CD4-positive, CD25-positive, alpha-beta regulatory T cell (primary cell): ENCODE measurements at places on chromosomes 5 and 9. TPM values are rescaled to one million over a fixed set of nuclear protein-coding genes. Genes with fewer than 3 reads are reported as not detected.

FAM78A gene
- 95.6 TPM for total RNA-seq

DCP2 gene
- total RNA-seq, result 149 TPM

POLR1E gene
- total RNA-seq, result 26.9 TPM

DNA sequence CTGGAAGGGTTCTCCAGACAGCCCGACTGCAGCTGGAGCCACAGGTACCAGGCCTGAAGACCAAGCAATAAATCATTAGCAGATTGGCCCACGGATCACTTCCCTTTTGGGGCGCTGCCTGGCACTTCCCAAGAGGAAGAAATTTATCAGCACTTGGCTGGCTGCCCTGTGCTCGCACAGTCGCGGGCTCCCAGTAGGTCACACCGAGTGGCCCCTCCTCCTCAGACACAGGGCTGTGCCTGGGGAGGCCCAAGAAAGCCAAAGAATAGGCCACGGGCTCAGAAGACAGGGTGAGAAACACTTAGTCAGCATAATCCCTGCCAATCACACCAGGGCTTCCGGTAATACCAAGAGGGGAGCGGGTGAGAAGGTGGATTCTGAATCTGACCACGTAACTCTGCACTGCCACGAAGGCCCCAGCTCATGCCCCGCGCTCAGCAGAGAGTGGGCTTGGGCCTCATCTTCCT lies 115.7 kb upstream of the MSX2 start:
- no peak for DNase-seq

GRCh38 chr5:159725475-159725874 lies 190.8 kb upstream of the ADRA1B start:
- no peak for DNase-seq

GRCh38 chr5:96595300-96596090 lies 66.7 kb upstream of the CAST start:
- DNase-seq, result peak; percentile 27

DNA sequence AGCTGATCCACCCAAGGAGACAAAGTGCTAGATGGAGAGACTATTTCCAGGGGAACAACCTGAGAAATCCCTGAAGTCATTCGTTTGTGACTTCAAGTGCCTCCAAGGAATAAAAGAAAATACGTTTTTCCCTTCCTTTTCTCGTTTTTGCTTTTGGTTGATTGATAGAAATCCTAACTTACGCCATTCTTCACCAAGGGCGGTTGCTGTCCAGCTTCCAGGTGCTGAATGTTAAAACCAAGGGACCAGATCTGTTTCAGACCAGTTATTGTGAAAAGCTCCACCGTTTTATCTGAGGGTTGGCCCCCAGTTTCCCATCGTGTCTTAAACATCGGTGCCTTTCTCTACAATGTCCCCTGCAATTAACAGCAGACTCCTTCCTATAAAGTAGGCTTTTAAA lies 600.7 kb upstream of the SGCD start:
- no peak for DNase-seq

SPOCK1 gene
- total RNA-seq, result 0.27 TPM

DNA sequence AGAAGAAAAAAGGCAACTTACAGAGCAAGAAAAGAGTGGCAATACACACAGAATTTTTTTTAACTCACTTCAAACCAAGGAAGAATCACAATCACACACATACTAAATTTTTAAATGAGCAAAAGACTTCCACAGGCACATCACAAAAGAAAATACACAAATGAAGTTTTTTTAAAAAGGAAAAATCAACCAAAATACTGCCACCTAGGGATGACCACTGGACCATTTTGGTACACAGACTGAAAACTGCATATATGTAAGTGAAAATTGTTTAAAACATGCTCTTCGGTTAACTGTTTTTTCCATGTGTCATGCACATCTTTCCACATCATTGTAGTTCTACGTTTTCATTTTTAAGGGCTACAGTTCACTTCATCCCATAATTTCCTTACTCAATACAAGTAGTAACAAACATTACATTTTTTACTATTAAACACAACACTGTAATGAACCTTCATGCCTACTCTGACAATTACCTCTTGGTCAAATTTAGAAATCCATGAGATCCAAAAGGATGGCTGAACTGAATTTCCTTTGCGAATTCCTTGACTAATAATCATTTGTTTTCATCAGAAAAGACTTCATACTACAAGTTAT lies 79.0 kb downstream of the FBXW11 start:
- no peak for DNase-seq

DNA sequence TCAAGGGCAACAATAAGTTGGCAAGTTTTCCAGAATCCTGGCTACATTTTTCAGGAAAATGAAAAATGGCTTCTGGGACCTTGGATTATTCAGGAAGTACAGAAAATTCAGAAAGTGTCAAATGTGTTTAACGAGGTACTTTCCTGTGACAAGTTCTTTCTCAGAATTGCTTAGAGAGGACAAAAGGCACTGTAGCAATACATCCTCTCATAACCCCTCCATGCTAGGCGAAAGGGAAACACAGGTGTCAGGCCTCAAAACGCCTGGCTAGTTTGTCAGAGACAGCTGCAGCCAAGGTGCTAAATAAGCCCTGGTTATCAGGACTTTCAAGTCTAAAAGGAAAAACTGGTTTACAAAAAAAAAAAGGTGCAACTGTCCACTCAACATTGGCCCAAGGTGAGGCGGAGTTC lies 115.2 kb downstream of the GNAQ start:
- no peak for DNase-seq

GRCh38 chr9:108269371-108269770 lies 586.4 kb downstream of the ACTL7B start:
- DNase-seq, result no peak

CAMLG gene
- total RNA-seq, result 32.3 TPM

- no peak for DNase-seq
Measured at GRCh38 chr5:68408345-68408871, 192.9 kb downstream of the PIK3R1 start.

- DNase-seq, result no peak
Measured at GRCh38 chr9:107948601-107949000, 459.0 kb upstream of the KLF4 start.

GRCh38 chr9:70668751-70669150 lies 254.3 kb upstream of the KLF9 start:
- DNase-seq, result no peak

DNA sequence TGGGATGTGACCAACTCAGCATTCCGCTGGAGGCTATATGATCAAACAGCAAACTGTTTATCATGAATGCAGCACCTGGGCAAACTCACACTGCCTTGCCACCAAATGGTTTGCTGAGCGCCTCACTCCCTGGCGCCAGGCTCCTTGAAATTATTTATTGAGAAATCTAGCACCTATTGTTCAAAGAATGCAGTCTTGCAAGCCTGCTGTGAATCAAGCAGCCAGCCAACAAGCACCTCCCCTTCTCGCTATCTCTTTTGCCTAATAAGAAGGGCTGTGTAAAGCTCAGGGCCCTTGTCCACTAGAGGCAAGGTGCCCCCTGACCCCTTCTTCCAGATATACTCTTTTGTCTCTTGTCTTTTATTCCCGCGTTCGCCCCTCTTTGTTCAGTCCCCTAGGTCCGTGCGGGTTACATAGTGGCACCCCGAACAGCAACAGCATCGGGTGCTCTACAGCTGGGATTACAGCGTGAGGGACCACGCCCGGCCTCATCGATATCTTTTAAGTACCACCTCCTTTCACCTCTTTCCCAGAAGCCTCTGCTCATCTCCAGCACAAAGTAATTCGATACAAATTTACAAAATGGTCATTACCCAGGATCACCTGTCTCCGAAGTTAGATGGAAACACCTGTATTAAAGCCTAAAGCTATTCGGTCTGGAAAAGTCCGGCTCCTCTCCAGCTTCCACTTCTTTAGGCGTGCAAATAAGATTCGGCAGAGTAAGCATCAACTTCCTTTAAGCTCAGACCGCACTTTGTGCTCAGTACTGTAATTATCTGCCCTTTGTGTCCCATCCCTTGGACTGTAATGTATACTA lies 896 bp downstream of the RIGI start:
- DNase-seq, result peak; percentile 57

- no peak for DNase-seq
Measured at GRCh38 chr9:125522328-125522725, 184.7 kb downstream of the MAPKAP1 start.

FBP2 gene
- not detected for total RNA-seq

ZBED3 gene
- 0.59 TPM for total RNA-seq

DIPK1B gene
- total RNA-seq, result 1.3 TPM

CCNO gene
- total RNA-seq, result not detected

DNA sequence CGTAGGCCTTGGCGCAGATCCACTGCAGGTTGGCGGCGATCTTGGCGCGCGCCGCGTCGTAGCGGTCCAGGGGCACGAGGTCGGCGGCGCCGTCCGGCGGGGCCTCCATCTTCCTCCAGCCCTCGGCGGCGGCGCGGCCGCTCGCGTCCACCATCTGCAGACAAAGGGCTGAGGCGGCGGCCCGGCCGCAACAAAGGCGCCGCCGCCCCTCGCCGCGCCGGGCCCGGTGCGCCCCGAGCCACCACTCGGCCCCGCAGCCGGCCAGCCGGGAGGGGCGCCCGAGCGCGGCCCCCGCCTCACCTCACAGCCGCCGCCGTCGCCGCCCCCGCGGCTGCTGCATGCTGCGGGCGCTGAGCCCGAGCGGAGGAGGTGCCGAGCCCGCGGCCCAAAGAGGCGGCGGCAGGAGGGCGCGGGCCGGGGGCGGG lies 328 bp downstream of the CAMSAP1 start:
- no peak for DNase-seq

- DNase-seq, result no peak
Measured at GRCh38 chr9:135463140-135463539, 16.4 kb upstream of the PPP1R26 start.

PCDHA1 gene
- not detected for total RNA-seq

IL13 gene
- 0.84 TPM for total RNA-seq

HTR4 gene
- not detected for total RNA-seq

GRCh38 chr9:137021979-137022661 lies 5.9 kb downstream of the ABCA2 start:
- DNase-seq, result peak; percentile 65

SLC25A2 gene
- total RNA-seq, result 0.74 TPM

DNA sequence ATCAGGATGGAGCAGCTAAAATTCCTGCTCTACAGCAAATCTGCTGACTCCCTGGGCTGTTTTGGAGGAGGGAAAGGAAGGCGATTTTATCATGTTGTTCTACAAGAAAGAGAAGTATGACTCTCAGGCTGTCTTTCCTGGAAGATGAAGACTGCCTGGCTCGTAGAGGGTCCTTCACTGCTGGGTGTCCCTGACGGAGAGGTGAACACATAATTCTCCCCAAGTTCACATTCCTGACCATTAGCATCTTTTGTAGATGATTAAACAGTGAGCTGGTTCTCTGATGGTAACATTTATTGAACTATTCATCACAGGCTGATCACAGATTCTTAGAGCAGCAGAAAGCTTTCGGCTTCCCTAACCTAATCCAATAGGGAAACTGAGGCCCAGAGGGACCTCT lies 212.4 kb upstream of the GLRA1 start:
- no peak for DNase-seq

GRCh38 chr5:95631255-95631958 lies 11.5 kb downstream of the GPR150 start:
- DNase-seq, result no peak

GRCh38 chr9:2179567-2179966 lies 164.4 kb downstream of the SMARCA2 start:
- DNase-seq, result no peak

SUSD3 gene
- 68.7 TPM for total RNA-seq

DNA sequence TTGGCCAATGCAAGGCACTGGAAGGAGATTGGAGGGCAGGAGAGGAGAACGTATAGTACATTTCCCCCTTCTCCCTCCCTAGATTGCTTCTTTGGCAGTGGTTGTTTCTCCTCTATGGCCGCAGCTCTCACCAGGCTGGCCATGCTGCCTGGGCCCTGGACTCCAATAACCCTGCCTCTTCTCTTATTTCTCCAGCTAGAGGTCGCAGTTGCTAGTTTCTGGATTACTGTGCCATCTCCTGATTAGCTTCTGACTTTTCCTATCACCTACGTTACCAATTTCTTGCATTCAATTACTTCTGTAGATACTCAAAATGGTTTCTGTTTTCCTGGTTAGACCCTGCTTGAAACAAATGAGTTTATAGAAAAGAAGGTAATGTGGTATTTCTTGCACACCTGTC lies 2.4 kb upstream of the MACIR start:
- DNase-seq, result no peak

DNA sequence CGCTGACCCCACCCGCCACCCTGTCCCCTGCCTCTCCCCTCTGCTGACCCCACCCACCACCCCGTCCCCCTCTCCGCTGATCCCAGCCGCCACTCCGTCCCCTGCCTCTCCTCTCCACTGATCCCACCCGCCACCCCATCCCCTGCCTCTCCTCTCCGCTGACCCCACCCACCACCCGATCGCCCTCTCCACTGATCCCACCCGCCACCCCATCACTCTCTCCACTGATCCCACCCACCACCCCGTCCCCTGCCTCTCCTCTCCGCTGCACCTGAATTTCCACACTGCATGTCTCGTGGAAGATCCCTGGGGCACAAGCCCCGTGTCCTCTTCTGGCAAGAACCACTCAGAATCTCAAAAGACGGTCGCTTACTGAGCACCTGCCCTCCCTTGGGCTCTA lies 53.4 kb upstream of the OLFM1 start:
- no peak for DNase-seq

DNA sequence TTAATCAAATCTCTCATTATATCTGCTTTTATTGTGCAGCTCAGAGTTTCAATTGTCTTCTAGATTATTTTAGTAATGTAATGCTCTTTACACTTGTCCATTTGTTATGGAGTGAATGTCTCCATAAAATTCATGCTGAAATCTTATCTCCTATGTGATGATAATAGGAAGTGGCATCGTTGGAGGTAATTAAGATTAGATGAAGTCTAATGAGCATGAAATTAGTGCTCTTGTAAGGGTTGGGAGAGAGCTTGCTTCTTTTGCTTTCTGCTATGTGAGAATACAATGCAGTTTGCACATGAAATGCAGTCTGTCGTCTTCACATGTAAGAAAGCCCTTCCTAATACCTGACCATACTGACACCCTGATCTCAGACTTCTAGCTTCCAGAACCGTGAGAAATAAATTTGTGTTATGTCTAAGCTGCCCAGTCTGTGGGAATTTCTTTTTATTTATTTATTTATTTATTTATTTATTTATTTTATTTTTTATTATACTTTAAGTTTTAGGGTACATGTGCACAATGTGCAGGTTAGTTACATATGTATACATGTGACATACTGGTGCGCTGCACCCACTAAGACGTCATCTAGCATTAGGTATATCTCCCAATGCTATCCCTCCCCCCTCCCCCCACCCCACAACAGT lies 1399.2 kb upstream of the CDH6 start:
- DNase-seq, result no peak

DNA sequence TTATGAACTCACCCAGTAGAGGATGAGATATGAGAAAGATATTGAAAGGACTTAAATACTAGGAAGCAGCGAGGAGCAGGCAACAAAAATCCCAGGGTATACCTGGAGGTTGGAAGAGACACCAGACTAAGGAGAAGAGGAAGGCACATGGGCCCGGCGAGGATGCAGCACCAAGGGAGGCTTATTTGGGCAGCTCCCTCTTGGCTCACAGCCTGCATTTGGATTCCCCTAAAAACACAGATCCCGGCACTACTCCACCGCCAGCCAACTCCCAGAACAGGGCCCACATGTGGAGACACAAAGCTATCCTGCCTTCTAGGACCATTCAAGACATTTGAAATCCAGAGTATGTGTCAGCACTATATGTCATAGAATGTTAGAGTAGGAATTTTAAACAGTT lies 199.8 kb upstream of the FBXL7 start:
- DNase-seq, result no peak
